ENCODE measurements at places on chromosomes 16 and 17.
A peak's percentile ranks its signal among the peaks of the same experiment; 100 is the strongest.

GRCh38 chr16:67490335-67491096, 7.2 kb upstream of the AGRP start:
- no peak for DNase-seq

- no peak for DNase-seq
These were observed 70.8 kb downstream of the TMEM132E start for GRCh38 chr17:34650051-34650750.

GRCh38 chr16:3118846-3119245, 6.5 kb downstream of the ZNF205 start:
- DNase-seq = no peak

- no peak for DNase-seq
These were observed 577.0 kb upstream of the CDH11 start for GRCh38 chr16:65698791-65699321.

- DNase-seq = no peak
These were observed 29.2 kb upstream of the PHB1 start for GRCh38 chr17:49443862-49444261.

DNA sequence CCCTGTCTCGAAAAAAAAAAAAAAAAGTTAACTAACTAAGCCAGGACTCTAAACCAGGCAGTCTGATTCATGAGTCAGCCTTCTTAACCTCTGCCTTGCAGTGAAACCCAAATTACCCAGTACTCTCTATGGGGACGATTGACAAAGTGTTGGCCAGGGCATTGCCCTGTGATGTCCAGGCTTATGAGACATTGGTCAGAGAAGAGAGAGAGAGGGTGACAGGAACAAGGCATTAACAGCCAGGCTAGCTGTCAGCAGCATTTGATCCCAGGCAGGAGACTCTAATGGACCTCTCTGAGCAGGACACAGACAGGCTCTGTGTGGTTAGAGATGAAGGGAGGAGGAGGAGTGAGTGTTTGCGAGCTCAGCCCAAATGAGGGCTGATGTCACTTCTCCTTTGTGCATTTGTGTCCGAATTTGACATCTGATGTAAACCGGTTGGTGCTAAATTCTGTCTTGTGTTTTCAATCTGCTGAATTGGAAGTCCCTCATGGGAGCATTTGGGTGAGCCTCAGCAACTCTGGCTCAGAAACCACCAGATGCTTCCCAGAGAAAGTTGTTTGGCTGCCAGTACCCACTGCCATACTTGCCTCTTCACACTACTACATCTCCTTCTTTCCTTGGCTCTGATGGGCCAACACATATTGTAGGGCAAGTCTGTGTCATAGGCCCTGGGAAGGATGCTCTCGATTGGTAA, 4.3 kb upstream of the MYL4 start:
- DNase-seq = peak; percentile 21

All from activated gamma-delta T cell treated with Interleukin-2 at 50 U/mL for 16 hours (primary cell).